Gastrocnemius medialis (tissue), 4 donors: ENCODE measurements at places on chromosomes 16 and 17. TPM values are rescaled to one million over a fixed set of nuclear protein-coding genes. Genes with fewer than 3 reads are reported as not detected.

Gene NPIPA3
- total RNA-seq, result 1.4 TPM

Gene HOXB1
- not detected for total RNA-seq

- no peak for DNase-seq
- no peaks in the 10 kb centered on the region for H3K4me1 ChIP-seq
- peaks cover 28% of the 10 kb centered on the region for H3K27me3 ChIP-seq
- H3K27ac ChIP-seq, result no peak overlapping the region
Observed at GRCh38 chr16:23833960-23834685, 1.7 kb upstream of the PRKCB start.

DNA sequence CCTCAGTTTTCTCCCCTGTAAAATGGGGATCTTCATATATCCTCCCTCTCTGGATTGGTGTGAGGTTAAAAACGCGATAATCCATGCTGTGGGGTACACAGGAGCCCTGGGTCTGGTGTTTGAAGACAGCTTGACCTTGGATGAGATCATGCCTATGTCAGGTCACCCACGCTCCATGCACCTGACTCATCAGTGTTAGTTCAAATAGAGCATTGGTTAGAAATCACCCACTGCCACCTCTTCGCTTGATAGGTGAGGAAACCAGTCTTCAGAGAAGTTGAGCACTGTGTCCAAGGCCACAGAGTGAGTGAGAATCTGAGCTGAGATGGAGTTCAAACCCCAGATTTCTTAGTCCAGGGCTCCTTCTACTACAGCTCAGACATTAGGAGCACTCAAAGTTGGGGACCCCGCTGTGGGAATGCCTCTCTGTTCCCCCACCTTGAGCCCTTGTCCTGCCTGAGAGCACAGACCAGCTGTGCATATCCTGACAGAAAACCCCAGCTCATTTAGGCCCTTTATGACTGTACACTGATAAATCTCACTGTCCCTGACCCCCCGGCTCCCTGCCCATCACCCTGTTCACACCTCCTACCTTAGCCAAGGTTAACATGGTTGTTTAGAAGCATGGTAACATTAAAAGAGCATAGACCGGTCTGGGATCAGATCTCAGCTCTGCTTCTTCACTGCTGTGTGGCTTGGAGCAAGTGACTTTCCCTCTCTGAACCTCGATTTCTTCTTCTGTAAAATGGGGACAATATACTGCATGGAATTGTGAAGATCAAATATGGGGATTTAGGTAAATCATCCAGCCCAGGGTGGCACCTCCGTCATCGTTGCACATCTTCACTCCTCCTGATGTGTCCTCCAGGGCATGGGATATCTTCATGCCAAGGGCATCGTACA is 22.4 kb upstream of the LGALS9 start:
- peaks cover 100% of the 10 kb centered on the region for H3K36me3 ChIP-seq
- H3K27ac ChIP-seq, result no peak overlapping the region
- no peaks in the 10 kb centered on the region for H3K4me1 ChIP-seq
- no peak overlapping the region for H3K4me3 ChIP-seq
- no peak for DNase-seq
- H3K27me3 ChIP-seq, result no peaks in the 10 kb centered on the region

DNA sequence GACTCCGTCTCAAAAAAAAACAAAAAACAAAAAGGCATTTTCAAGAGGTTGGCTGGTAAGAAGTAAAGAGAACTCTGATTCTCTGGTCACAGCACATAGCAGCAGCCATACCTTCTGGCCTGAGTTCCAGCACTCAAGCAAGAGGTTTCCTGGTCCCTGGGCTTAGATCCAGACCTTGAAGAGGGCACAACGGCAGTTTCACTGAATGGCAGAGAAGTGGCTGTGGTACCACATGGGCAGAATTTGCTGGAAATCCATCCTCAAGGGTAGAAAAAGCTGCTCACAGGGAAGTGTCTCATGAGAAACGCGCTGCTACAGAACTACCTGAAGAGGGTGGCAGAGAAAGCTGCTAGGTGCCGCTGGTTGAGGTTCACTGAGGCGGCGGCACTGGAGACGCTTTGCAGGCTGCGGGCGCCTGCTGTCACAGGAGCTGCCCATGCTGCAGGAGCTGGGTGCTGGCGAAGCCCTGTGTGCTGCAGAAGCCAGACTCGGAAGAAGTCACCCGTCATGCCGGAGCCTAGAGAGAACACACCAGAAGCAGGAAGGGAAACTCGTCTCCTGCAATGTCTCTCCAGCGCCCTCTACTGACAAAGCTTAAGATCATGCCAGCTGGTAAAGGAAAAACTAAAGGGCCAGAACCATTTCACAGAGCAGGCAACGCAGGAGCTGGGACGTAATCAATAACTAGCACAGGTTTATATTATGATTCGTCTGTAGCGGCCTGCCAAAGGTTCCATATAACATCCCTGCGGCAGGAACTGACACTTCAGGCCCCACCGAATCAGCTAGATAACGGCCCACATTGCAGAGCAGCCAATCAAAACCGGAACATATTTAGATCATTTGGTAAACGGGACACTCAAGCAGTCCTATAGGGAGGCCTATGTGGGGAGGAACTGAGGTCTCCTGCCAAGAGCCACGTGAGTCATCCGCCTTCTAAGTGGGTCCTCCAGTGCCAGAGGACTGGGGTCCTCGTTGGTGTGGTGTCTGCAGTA is 5.4 kb upstream of the ZNF213 start:
- DNase-seq, result peak; percentile 60
- H3K27me3 ChIP-seq, result no peaks in the 10 kb centered on the region
- H3K4me1 ChIP-seq, result peaks cover 46% of the 10 kb centered on the region
- H3K36me3 ChIP-seq, result no peaks in the 10 kb centered on the region

- H3K27me3 ChIP-seq, result no peaks in the 10 kb centered on the region
- no peak for DNase-seq
- no peak overlapping the region for H3K4me3 ChIP-seq
- no peaks in the 10 kb centered on the region for H3K4me1 ChIP-seq
Observed at GRCh38 chr17:6179017-6179416, 108.8 kb downstream of the WSCD1 start.

GRCh38 chr17:12118617-12119016 is 97.9 kb downstream of the MAP2K4 start:
- no peak overlapping the region for H3K27ac ChIP-seq
- peaks cover 8% of the 10 kb centered on the region for H3K4me1 ChIP-seq
- H3K36me3 ChIP-seq, result no peaks in the 10 kb centered on the region
- H3K4me3 ChIP-seq, result no peak overlapping the region

GRCh38 chr16:58578642-58579041 is 51.0 kb downstream of the CNOT1 start:
- H3K4me3 ChIP-seq, result no peak overlapping the region
- peaks cover 2% of the 10 kb centered on the region for H3K36me3 ChIP-seq
- no peak overlapping the region for H3K27ac ChIP-seq
- H3K4me1 ChIP-seq, result no peaks in the 10 kb centered on the region
- H3K27me3 ChIP-seq, result no peaks in the 10 kb centered on the region
- no peak for DNase-seq

GRCh38 chr17:50194934-50195865 is 6.2 kb downstream of the COL1A1 start:
- no peak overlapping the region for H3K27ac ChIP-seq
- peaks cover 4% of the 10 kb centered on the region for H3K4me1 ChIP-seq
- DNase-seq, result no peak
- no peak overlapping the region for H3K4me3 ChIP-seq
